Substantia nigra (tissue), 51 donors: ENCODE measurements at places on chromosomes 13 and 19.

DNA sequence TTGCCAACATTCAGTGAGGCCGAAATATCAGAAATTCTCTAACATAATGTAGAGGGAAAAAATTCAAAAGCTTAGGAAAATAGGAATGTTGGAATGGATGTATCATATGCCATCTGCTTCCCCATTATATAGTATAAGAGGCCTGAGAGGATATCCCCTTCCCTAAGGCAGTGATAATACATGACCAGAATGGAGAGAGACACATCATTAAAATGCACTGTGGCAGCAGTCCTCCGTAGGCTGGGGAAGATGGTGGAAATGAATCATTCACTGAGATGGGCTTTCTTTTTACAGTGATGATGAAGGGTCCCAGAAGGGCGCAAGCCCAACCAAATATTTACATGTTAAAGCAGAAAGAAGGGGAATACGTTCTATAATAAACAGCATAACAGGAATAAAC lies 799.1 kb upstream of the SPRY2 start:
- no peak for DNase-seq

GRCh38 chr13:67806796-67807195 lies 576.7 kb upstream of the PCDH9 start:
- DNase-seq: no peak

DNA sequence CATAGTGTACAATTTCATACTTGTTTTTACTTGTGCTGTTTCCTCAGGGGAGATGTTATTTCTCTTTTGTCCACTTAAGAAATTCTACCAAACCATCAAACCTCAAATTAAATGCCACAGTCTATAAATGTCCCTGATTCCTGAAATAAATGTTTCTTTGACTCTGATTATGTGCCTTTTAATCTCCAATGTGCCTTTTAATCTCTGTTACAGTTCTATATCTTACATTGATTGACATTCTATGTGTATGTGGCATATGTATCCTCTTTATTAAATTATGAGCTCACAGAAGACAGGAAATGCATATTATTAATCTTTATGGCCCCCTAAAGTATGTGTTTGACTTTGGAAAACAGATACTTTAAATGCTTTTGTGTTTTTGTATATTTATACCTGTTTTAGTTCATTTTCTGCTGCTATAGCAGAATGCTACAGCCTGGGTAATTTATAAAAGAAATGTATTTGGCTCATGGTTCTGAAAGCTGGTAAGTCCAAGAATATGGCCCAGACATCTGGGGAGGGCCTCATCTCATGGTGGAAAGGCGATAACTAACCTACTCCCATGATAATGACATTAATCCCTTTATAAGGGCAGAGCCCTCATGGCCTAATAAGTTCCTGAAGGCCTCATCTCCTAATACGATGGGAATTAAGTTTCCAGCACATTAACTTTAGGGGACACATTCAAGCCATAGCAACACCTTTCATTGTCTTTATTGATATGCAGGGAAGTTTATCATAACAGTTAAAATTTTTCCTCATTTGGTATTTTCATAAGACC lies 403.9 kb downstream of the LIG4 start:
- DNase-seq: no peak

DNA sequence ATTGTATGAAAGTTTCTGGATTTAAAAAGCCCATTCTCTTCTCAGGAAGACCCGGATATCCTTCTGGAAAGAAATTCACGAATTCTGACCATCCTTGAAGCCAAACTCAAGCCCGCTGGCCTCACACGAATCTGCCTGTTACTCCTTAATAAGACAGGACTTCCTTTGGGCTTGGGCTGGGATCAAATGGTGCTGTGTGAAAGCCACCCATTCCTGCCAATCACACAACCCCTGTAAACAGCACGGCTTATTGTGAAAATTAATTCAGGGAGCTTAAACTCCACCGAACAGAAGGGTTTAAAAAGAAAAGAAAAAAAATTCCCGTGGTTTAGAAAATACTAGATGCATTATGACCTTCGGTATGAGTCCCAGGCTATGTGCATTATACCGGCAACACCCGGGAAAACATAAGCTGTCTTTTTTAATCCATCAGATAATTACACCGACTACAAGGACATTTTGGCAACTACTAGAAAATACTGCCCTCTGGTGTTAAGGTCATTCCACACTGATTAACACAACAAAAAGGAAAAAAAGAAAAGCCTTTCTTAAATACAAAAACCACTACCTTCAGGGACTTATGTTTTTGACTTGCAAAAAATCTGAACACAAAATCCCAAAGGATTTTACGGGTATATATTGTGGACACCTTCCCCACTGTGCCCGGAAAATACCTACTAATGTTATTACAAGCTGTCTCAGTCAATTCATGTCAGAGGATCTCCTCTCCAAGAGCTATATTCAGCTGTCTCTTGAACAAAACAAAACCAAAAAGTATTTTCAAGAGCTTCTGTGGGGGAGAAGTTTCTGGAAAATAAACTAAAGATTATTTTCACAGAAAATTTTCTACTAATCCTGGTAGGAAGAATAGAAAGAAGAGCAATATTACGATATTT lies 76.0 kb upstream of the LSM14A start:
- DNase-seq: no peak

DNA sequence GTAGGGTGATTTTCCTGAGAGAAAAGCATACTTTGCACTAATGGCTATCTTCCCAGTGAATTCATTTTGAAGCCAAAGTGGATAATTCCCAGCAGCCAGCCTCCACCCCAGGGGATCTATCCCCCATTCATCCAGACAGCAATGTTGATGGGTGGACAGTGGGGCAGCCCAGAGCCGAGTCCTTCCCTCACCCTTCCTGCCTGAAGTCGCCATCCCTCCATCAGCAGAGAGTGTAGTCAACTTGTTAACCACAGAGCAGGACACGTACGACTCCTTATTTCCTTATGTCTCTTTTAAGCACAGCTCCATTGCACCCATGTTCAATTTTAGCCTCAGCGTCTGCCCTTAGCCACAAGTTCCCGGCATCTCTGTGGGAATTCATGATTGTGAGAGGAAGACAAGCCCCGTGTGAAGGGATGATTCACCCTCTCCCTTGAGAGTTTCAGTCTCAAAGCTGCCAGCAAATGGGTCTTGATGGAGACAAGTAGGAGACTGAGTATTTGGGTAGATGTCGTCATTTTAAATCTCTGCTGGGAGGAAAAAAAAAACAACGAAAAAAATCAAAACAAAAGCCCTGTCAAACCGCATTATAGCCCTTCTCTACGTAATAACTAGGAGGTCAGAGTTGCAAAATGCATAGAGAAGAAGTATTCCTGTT lies 58.3 kb upstream of the MEDAG start:
- no peak for DNase-seq

GRCh38 chr13:45575146-45575829 lies 40.3 kb downstream of the ERICH6B start:
- DNase-seq: no peak

GRCh38 chr13:23828866-23829265 lies 60.3 kb downstream of the MIPEP start:
- no peak for DNase-seq

DNA sequence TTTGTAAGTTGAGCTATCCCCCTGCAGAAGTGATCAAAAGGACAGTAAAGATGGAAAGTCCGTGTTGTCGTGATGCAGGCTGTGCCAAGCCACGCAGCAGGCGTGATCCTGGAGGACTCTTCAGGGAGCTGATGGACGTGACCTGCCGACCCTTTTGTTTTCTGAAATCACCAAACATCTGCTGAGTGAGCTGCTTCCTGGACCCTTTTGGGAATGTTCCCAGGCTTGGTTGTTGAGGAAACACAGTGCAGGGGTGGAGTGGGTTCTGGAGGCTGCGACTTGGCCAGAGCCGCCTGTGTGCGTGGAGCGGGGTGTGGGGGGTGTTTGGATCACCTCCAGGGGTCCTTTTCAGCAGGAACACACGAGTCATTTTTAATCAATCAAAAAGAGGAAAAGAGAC lies 15.4 kb upstream of the CPAMD8 start:
- no peak for DNase-seq

DNA sequence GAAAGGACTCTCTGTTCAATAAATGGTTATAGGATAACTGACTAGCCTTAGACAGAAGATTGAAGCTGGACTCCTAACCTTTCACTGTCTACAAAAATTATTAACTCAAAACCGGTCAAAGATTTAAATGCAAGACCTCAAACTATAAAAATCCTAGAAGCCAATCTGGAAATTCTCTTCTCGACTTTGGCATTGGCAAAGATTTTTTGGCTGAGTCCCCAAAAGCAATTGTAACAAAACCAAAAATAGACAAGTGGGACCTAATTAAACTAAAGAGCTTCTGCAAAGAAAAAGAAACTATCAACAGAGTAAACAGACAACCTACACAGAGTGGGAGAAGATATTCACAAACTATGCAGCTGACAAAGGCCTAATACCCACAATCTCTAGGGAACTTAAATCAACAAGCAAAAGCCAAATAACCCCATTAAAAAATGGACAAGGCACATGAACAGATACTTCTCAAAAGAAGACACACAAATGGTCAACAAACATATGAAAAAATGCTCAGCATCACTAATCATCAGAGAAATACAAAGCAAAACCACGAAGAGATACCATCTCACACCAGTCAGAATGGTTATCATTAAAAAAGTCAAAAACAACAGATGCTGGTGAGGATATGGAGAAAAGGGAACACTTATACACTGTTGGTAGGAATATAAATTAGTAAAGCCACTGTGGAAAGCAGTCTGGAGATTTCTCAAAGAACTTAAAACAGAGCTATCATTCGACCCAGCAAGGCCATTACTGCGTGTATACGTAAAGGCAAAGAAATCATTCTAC lies 266.3 kb downstream of the DNAJC15 start:
- no peak for DNase-seq

DNA sequence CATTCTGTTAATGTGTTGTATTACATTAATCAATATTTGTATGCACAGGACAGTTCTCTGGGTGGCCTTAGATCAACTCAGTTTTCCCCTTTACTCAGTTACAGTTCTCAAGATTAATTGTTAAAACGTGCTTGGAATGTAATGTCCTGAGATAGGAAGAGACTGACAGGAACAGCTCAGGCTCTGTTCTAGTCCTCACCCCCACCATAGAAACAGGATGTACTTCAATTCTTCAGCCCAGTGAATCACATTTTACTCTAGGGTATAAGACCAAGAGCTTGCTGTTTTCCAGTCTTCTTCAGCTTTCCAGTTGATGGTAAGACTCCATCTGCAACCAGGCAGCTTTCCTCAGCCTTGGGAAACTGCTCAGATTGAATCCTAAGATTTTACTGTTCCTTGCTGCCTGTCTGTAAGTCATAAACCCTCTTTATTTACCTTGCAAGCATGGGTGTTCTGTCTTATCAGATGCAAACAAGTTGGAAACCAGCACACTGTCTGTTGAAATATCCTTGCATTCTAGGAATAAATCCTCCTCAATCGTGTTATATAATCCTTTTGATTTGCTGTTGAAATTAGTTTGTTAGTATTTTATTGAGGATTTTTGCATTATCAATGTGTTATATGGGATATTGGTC lies 836.9 kb upstream of the PCDH9 start:
- DNase-seq: no peak

DNA sequence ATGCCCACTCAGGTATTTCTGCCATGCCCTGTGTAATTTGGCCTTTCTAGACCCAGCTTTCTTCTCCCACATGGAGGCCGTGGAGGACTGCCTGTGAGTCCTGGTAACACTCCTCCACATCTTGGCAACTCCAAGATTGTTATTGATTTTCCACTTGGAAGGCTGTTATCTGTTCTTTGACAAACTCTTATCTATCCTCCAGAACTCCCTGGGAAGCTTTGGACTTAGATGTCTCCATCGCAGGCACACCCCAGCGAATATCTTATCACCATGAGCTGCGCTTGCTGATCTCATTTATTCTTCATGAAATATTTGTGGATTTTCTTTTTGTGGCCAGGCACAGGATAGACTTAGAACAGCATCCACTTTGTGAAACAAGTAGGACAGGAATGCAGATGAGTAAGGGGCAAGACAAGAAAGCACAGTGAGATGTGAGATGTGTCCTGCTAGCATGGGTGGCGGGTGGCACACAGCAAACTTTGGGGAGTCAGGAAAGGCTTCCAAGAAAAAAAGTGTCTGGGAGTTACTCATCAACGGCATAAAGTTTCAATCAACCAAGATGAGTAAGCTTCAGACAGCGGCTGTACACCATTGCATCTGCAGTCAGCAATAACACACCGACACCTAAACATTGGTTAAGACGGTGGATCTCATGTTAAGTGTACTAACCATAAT lies 84.5 kb upstream of the IRS2 start:
- DNase-seq: no peak

DNA sequence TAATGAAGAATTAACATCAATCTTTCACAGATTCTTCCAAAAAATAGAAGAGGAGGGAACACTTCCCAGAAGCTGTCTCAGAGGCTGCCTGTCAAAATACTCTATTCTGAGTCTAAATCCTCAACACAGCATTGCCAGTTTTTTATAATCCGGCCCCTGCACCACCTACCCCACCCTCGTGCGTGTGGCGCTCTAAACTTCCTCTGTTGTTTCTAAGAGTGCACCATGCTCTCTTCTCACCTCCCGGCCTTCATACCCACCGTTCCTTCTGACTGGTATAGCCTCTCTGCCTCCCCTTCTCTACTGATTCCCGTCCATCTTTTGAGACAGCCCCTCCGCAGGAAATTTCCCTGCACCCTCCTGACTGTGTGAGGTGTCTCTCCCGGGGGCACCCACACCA lies 136.8 kb downstream of the KATNAL1 start:
- no peak for DNase-seq

- no peak for DNase-seq
Observed at GRCh38 chr19:51712461-51713081, 11.2 kb downstream of the HAS1 start.

- no peak for DNase-seq
Observed at GRCh38 chr13:27168906-27169657, 2.5 kb downstream of the USP12 start.

GRCh38 chr19:850221-850978 lies 1.7 kb upstream of the ELANE start:
- no peak for DNase-seq

DNA sequence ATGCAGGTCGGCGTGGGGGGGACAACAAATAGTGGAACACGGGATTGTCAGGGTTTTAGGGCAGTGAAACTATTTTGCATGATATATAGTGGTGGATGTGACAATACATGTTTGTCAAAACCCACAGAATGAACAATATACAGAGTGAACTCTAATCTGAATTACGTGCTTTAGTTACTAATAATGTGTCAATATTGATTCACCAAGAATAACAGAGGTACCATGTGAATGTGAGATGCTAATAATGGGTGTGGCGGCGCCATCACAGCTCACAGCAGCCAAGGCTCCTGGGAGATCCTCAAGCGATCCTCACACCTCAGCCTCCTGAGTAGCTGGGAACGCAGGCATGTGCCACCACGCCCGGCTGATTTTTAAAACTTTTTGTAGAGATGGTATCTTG lies 12.9 kb downstream of the ELAVL1 start:
- no peak for DNase-seq

DNA sequence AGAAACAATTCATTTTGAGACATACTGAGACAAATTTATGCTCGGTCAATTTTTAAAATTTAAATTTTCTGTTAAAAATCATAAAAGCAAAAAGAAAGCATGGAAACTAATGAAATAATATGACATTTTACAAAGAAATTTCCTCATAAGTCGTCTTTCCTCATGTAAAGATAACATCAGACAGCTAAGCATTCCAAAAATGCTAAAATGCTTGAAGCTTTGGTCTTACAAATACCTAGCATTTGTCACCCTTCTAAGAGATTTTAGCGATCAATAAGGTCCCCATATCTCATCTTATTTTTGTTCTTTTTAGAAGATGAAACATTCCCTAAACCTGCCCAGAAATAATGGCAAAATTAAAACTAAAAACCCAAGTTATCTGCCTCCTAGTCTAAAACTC lies 68.5 kb upstream of the FREM2 start:
- no peak for DNase-seq
